Activated naive CD4-positive, alpha-beta T cell (primary cell): ENCODE measurements at places on chromosomes 11 and 22.

DNA sequence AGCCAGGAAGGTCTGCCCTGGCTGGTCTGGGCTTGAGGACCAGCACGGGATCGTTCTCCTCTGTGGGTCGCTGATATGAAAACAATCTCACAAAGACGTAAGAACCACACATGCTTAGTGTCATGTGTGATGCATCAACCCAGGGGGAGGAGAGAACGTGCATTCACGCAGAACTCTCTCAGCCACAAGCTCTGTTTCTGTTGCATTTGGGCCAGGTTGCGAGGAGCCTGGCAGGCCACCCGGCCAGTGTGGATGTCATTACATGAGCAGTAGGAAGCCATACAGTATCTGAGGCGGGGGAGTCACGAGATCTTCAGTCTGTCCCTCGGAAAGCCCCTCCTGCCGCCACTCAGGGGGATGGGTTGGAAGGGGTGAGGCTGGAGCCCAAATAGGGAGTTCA lies 53.1 kb upstream of the KCNQ1OT1 start:
- DNase-seq, result no peak

- no peak for DNase-seq
Observed at GRCh38 chr11:19442554-19442910, 201.8 kb upstream of the E2F8 start.

GRCh38 chr11:118223992-118224391 lies 819 bp downstream of the JAML start:
- DNase-seq, result no peak

- no peak for DNase-seq
Observed at GRCh38 chr11:5564259-5565019, 16.1 kb upstream of the OR52H1 start.

- DNase-seq, result no peak
Observed at GRCh38 chr11:74710281-74710938, 20.8 kb downstream of the CHRDL2 start.

DNA sequence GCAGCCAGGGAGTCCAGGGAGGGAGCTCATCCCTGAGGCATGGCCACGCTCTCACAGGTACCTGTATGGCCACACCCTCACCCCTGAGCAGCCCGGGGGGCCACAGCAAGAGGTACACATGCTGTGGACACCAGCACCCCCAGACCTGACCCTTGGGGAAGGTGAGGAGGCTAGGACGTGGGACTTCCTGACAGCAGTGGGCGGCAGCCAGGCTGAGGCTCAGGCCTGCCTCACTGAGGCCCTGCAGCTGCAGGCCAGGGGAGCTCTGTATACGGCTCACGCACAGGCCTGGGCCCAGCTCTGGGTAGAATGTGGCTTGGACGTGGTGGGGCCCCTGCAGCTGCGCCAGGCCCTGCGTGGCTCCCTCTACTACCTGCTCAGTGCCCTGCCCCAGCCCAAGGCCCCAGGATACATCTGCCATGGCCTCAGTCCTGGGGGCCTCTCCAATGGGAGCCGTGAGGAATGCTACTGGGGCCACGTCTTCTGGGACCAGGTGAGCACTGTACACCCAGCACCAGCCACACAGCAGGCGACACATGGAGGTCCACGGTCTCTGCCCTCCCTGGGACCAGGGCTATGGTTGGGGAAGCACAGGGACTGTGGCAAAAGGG lies 1.8 kb downstream of the PGGHG start:
- no peak for DNase-seq

DNA sequence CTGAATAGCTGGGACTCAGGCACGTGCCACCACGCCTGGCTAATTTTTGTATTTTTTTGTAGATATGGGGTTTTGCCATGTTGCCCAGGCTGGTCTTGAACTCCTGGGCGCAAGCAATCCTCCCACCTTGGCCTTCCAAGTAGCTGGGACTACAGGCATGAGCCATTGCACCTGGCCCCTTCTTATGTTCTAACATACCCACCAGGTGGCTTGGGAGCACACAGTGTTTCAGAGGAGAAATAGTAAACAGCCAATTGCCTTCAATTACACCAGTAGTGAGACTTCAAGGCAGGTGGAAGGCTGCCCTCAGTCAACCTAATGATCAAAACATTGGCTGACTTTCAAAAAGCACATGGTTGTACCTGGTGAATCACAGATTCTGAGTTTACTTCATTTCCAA lies 167.2 kb downstream of the SWAP70 start:
- no peak for DNase-seq

- DNase-seq, result no peak
Observed at GRCh38 chr11:69075421-69076128, 26.8 kb downstream of the TPCN2 start.

GRCh38 chr11:133955945-133956421 lies 785 bp downstream of the IGSF9B start:
- no peak for DNase-seq

- DNase-seq, result no peak
Observed at GRCh38 chr11:76885390-76886097, 24.8 kb downstream of the ACER3 start.

DNA sequence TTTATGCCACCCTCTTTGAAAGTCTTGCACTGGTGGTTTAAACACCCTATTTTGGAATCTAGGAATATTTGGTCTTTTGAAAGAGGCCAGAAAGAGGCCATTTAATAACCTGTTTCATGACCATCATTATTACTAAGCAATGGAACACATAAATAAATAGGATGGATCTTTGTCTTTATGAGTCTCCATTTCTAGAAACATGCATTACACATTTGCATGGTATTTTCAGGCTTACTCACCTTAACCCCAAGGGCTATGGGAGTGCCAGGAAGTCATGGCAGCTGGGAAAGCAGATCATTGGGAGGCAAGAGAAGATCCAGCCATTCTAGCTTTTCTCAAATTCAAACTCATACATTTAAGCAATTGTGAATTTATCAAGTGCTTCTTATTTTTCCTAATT lies 185.8 kb upstream of the POU2AF2 start:
- no peak for DNase-seq

- DNase-seq, result no peak
Observed at GRCh38 chr11:86723281-86723680, 50.9 kb upstream of the ME3 start.
